ENCODE measurements at places on chromosomes 2 and 18. TPM values are rescaled to one million over a fixed set of nuclear protein-coding genes. Genes with fewer than 3 reads are reported as not detected.

DPY30 gene
- total RNA-seq = 64.6 TPM

DNA sequence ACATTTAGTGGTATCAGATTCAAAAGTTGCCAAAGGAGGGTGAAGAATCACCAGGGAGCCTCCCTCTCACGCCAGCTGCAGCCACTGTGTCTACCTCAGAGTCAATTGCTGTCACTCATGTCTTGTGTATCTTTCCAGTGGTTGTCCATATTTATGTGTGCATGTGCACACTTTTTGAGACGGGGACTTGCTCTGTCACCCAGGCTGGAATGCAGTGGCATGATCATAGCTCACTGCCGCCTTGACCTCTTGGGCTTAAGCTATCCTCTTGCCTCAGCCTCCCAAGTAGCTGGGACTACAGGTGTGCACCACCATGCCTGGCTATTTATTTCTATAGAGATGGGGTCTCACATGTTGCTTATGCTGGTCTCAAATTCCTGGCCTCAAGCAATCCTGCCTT is 4.0 kb downstream of the MOCOS start:
- DNase-seq = no peak

- no peak for DNase-seq
These were observed 248.4 kb downstream of the ZNF521 start for GRCh38 chr18:25103468-25104155.

GRCh38 chr2:86367499-86367777 is 30.0 kb upstream of the REEP1 start:
- no peak for DNase-seq

Data from activated CD4-positive, alpha-beta T cell treated with anti-CD3 and anti-CD28 coated beads, Interleukin-2, amount 10 ng/mL, durations not matched to agents 7 days and 5 days (primary cell).